ENCODE measurements at places on chromosomes 2 and 18.

- DNase-seq, result no peak
Measured at GRCh38 chr2:32051836-32052439, 11.4 kb upstream of the SPAST start.

DNA sequence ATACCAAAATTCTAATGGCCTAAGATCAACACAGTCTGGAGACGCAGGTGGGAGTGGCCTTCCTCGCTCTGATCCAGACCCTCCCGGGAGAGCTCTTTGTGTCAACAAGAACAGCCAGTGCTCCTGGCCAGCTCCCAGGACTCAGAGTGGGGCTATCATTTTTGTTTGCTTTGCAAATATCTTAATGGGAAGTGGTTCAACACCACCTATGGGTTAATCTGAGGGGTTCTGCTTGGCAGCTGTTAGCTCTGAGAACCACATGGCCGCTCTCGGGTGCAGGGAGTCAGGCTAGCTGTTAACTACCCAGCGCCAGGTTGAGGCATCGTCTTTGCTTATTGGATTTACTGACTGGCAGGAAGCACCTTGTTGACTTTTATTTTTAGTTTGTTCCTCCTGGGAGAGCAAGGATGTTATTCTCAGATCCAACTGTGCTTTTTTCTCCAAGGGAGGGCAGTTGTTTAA lies 184.8 kb upstream of the SP5 start:
- no peak for DNase-seq

DNA sequence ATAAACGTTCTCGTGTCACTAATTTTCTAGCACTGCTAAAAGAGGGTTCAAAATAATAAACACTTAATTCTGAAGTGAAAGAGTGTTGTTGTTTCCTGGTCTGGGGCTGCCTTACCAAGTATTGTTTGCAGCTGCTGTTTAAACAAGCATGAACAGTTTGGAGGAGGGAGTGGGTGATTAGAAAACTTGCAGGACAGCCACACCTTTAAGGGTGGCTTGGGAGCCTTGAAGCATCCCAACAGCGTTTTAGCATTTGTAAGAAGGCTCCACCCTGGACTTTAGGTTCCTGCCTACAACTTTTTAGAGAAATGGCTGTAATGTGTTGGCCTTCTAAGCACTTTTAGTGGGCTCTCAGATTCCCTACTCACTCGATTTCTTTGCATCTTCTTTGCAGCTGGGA lies 371.6 kb downstream of the TGIF1 start:
- DNase-seq, result no peak

- no peak for DNase-seq
Measured at GRCh38 chr2:236157815-236158498, 10.2 kb downstream of the GBX2 start.

GRCh38 chr2:132420816-132421805 lies 4.5 kb downstream of the GPR39 start:
- DNase-seq, result no peak

GRCh38 chr2:37366773-37367172 lies 22.3 kb downstream of the QPCT start:
- no peak for DNase-seq

DNA sequence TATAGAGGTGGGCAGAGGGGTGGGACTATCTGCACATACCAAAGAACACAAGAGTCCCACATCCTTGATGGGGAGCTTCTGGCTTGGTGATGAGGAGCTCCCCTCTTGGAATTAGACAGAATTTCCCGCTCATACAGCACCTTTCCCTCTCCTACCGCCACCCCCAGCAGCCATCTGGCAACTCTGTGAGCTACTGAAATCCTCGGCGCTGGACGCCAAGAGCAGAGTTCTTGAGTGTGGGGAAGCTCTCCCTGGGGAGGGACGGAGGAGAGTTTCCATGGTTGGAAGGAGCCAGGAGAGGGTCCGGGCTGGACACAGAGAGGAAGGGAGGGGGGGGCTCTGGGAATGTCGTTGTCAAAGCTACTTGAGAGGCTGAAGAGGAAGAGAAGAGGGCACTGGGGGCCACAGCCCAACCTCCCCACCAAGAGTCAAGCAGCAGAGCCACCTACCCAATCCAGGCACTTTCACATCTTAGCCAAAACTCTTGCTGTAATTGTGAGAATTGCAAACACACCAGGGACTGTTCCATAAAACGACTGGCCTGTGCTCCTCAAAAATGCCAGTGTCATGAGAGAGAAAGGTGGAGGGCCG lies 89.4 kb upstream of the MCFD2 start:
- no peak for DNase-seq

DNA sequence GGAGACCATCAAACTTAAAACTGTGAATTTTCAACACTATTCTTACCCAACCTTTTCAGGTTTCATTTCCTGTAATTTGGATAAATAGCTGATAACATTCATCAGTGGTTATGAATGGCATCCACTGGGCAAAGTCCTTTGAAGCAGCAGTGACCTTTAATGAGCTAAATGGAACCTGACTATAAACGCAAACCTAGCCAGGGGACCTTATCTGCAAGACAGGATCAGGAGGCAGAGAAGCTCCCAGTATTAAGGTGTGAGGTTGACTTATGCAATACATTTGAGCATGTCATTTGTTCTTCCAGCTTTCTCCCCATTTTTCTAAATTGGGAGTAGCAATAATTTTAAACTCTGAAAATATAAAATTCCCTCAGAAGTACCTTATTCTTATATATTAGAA lies 38.4 kb downstream of the CREG2 start:
- DNase-seq, result no peak

GRCh38 chr18:417495-417894 lies 83.0 kb downstream of the COLEC12 start:
- no peak for DNase-seq

DNA sequence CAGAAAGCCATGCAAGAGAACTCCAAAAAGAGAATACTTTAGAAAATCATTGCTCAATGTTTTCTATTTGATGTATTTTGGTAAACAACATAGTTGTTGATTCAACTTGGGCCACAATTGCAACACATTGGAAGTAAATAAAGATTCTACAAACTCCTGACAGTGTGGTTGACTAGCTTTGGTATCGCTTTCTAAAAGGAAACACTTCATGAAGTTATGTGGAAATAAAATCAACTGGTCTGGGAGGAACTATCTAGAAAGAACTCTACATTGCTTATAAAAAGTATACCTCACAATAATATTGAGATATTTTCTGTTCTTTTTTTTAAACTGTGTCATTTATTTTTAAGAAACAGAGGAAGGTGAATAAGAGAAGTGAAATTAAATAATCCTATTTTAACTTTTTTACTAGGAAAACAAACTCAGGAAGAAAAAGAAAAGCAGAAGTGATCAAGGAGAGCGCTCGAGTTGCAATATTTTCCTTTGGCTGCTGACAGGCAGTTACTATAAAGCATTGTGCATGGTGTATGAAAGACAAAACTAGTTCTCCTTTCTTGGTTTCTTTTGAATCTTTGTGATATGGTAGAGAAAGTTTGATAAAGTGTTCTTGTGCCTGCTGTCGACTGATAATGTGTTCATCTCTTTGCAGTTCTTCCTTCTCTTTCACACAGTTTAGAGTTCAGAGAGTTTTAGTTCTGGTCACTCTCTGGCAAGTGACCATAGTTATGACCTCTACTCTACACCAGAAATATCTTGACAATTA lies 3.0 kb downstream of the DHRS9 start:
- DNase-seq, result no peak

GRCh38 chr18:23856466-23857163 lies 157.9 kb upstream of the TTC39C start:
- no peak for DNase-seq

- DNase-seq, result no peak
Measured at GRCh38 chr2:11768946-11769345, 22.5 kb downstream of the LPIN1 start.

GRCh38 chr2:231714639-231715498 lies 6.5 kb downstream of the PTMA start:
- DNase-seq, result peak; percentile 69

DNA sequence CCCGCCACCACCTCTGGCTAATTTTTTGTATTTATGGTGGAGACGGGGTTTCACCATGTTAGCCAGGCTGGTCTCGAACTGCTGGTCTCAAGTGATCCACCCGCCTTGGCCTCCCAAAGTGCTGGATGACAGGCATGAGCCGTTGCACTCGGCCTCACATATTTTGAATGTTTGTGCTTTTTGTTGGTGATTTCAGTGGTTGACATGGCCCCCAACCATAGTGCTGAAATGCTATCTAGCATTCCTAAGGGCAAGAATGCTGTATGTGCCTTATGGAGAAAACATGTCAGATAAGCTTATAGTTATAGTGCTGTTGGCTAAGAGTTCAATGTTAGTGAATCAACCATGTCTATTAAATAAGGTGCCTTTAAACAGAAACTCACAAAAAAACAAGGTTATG lies 8.9 kb downstream of the ZAP70 start:
- no peak for DNase-seq

DNA sequence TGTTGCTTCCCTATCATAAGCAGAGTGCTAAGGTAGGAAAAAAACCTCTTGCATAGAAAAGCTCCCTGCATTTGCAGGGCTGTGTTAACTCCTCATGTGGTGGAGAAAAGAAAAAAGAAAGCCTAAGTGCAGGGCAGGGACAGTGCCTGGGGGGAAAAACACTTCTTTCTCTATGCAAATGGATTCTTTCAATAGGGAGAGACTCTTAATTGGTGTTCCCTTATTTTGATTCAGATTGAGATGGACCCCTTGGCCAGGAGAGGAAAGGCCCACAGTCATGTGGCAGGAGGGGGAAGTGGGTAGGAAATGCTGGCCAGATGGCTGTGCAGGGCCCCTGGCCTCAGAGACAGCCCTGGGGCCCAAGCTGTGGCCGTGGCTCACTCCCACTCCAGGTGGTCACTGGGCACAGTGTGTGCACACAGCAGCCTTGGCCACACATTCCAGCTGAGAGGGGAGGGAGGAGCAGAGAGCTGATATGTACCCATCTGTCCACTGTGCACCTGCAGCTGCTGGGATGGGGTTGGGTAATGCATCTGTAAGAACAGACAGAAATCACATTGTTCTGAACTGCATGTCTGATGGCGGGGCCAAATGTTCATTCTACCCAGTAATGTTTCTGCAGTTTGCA lies 410.4 kb downstream of the DSC3 start:
- DNase-seq, result no peak

DNA sequence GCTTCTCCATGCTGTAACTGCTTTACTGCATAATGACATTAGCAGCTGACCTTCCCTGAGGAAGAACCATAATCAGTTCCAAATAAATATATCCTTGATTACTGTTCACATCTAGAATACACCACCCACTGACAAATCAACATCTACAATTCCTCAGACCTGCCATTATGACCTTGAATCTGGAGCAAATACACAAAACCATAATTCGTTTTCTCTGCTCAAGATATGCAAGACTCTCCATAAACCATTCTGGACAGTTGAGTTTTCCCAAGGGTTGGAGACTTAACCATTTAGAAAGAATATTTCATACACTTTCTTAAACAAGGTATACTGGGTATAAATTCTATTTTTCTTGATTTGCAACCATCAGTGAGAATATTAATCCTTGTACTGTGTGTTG lies 11.8 kb downstream of the C2orf76 start:
- no peak for DNase-seq

- DNase-seq, result no peak
Measured at GRCh38 chr2:36255863-36256262, 99.7 kb upstream of the CRIM1 start.

- no peak for DNase-seq
Measured at GRCh38 chr18:76491776-76492668, 3.0 kb downstream of the ZNF516 start.

GRCh38 chr2:174957050-174957449 lies 48.1 kb downstream of the CHN1 start:
- no peak for DNase-seq

- peak; percentile 21 for DNase-seq
Measured at GRCh38 chr2:28403370-28403956, 10.8 kb downstream of the FOSL2 start.

DNA sequence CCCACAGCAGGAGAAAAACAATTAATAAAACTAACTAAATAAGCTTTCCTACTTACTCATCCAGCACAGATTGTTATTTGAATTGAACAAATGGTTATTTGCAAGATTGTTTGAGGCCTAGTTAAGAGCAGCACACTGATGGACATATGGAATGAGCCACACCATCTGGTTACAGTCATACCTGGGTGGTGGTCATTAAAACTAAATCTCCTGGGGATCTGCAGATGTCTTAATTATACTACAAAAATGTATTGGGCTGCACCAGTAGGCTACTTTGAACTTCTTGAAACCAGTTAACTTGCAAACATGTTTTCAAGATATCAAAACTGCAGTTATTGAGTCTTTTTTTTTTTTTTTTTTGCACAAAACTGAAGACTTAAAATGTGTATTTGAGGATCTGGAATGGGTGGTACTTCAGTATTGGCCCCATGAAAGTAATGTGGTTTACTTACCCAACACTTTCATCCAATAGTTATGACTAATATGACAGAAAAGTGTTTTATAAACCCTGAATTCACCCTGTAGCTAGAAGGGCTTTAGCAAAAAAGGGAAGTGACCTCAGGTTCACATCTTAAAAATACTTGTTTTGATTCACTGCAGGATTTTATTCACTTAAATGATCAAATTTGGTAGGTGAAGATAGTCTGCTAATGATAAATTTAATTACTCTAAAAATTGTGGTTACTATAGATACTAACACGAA lies 10.8 kb downstream of the AGFG1 start:
- no peak for DNase-seq

GRCh38 chr2:19099181-19099580 lies 259.2 kb downstream of the OSR1 start:
- DNase-seq, result no peak

DNA sequence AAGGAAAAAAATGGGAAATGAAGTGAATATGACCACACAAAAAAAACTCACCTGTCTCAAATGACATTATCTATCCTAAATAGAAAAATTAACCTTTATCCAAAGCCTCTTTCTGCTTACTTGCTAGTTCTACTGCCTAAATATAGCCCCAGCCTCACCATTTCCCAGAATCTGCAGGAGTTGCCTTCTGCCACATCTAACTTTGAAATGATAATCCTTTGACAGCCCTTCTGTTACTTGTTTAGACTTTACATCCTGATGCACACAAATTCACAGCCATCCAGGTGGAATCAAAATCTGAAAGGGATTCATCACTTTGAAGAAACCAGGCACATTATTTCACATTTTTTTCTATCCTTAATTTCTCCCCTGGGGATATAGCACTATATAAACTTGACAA lies 1356.2 kb upstream of the NXPH2 start:
- no peak for DNase-seq

DNA sequence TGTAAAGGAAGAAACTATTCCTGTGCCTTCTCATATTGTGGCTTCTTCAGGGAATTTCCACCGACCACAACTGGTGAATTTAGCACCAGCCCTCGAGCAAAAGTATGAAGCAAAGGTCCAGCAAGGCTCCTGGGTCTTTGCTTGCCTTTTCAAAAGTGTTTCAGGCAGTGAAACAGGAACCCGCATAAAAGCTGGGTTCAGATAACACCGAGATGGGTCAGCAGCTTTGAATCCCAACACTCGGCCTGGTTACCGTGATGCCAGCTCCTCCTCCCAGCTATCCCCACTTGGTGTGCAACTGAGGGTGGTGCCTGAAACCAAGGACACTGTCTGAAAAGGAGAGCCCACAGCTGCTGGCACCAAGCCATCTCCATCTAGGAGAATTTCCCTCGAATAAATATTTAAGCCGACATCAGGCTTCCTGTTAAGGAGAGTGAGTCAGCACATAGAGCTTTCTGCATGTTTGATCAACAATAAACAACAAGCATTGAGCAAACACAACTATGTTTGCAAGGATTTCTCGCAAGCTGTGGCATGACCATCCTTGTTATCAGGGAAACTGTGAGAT lies 69.5 kb downstream of the ANTXR1 start:
- DNase-seq, result no peak

- DNase-seq, result peak; percentile 53
Measured at GRCh38 chr2:215811409-215812345, 201.7 kb downstream of the MREG start.

GRCh38 chr2:16429431-16430145 lies 236.0 kb downstream of the CYRIA start:
- DNase-seq, result no peak

All from immature natural killer cell (primary cell).